Stimulated activated CD8-positive, alpha-beta memory T cell treated with anti-CD3 and anti-CD28 coated beads, Interleukin-15, amount 100 ng/mL, for 4 hours (primary cell): ENCODE measurements at places on chromosomes 7 and 10.

DNA sequence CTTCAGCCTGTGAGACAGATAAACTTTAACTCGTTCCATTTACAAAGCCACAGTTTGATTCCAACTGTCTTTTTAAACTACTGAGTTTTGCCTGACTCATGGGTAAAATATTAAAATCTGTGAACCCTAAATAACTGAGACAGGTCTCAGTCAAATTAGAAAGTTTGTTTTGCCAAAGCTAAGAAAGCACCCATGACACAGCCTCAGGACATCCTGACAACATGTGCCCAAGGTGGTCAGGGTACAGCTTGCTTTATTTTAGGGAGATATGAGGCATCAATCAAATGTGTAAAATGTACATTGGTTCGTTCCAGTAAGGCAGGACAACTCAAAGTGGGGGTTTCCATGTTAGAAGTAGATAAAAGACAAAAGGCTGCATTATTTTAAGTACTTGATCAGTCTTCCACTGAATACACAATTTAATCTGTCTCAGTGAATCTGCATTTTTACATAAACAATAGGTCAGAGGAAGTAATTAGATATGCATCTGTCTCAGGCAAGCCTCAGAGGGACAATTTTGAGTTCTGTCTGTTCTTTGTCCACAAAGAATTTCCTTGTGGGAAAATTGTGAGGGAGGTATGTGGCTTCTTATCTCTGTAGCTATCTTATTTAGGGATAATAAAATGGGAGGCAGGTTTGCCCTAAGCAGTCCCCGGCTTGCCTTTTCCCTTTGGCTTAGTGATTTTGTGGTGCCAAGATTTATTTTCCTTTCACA lies 11.0 kb upstream of the PIP start:
- no peak for DNase-seq

GRCh38 chr7:142519079-142520078 lies 229.9 kb upstream of the PRSS1 start:
- no peak for DNase-seq

- DNase-seq = no peak
These were observed 5.1 kb upstream of the ITGB1 start for GRCh38 chr10:32963096-32963495.

DNA sequence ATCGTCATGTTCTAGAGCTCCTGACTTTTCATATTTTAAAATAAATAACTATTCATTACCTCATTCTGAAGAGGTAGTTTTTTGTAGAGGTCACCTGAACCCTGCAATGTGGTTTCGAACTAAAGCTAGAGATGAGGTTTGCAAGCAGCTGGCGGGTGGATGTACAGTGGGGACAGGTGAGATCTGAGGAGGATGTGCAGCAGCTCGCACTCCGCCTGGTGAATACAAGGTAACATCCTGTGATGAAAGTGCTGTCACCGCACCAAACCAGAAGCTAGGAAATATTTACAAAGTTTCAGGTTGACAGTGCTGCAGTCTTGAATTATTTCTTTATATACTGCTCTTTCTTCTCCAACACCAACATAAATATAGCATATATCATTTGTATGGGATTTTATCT lies 26.5 kb downstream of the NDUFB2 start:
- DNase-seq = no peak

DNA sequence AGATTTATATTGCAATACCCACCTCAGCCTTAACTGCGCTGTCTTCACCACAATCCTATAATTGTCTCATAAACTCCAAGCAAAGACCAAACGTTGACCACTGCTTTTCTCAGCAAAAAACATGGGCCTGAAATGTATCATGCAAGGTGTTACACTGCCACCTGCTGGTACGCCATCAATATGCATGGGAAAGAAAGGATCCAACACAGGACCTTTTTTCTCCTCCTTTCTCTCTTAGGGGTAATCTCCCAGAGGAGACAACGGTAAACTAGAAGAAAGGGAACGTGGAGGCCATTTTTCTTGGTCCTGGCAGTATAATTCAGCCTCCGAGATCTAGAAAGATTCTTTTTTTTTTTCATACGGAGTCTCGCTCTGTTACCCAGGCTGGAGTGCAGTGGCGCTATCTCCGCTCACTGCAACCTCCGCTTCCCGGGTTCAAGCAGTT lies 79.1 kb upstream of the MPP7 start:
- peak; percentile 66 for DNase-seq

DNA sequence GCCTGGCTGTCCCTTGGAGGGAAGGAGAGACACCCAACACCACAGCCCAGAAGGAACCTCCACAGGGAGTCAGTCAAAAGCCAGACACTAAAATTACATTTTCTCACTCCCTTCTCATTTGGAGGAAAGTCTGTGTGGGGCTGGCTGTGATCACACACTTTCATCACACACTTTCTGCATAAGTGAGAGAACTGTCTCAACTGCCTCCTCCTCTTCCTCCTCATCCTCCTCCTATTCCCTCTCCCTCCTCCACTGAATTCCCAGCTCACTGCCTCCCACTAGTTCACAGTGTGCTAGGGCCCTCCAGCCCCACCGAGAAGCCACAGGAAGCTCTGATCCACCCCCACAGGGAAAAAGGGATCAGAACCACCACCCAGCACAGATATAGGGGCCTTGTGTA lies 91.6 kb downstream of the KCNMA1 start:
- DNase-seq = no peak

DNA sequence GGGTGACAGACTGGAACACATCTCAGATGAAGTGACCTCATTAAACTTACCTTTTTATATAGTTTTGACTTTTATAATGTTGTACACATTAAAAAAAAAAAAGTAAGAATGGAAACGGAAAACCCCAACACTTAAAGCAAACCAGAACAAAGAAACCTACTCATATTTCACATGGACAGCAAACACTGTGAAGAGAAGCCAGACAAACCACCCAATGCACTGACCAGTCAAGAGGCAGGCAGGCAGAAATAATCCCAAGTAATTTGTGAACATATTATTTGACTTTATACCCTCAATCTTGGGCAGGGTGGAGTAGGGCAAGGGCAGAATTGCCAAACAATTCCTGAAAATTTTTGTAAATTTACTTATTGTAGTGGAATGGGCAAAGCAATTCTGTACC lies 39.8 kb downstream of the WAPL start:
- no peak for DNase-seq

DNA sequence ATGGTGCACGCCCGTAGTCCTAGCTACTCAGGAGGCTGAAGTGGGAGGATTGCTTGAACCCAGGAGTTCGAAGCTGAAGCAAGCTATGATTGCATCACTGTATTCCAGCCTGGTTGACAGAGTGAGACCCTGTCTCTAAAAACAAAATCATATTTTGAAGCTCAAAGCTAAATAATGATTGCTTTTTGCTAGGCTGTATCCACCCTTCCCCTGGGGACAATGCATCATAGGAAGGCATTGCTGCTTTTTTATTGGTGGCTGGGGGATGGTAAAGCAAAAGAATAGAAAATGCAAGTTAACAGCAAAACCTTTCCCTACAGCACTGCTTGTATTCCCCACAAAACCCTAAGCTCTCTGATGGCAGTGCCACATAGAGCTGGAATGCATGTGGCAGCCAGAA lies 107.5 kb upstream of the WAC start:
- DNase-seq = no peak

DNA sequence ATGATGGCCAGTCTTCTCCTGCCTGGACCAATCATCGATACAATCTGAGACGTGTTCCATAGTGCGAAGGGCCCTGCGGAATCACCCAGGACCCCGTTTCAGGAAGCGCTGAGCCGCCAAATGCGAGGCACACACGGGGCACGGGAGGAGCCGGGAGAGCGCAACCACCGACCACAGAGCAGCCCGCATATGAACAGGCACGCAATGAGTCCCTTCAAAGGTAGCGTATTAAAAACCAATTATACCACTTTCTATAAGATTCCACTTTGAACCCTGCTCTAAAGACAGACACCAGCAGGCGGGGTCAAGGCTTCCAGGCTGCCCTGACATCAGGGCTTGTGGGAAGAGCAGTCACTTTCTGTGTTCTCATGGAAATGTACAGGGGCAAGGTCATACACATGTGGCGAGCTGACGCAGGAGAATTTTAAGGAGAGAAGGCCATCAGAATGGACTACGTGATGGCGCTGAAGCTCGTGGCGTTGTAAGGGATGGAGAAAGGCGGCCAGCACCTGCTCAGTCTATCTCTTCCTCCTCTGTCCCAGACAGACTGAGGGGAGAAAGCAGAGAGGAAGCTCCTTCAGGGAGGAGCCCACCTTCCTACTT lies 46.2 kb downstream of the AMZ1 start:
- no peak for DNase-seq

- peak; percentile 48 for DNase-seq
These were observed 19.1 kb upstream of the KLF6 start for GRCh38 chr10:3803927-3804741.

- no peak for DNase-seq
These were observed 11.2 kb downstream of the CTBP2 start for GRCh38 chr10:125149036-125149679.

DNA sequence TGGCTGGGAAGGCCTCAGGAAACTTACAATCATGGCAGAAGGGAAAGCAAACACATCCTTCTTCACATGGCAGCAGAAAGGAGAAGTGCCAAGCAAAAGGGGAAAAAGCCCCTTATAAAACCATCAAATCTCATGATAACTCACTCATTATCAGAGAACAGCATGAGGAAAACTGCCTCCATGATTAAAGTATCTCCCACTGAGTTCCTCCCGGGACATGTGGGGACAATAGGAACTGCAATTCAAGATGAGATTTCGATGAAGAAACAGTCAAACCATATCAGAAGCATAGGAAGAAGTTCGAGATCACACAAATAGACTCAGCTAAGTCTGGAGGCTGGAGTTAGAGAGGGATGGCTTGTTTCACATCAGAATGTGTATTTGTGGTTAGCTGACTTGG lies 869.4 kb upstream of the PHF14 start:
- DNase-seq = no peak

- DNase-seq = no peak
These were observed 244.6 kb downstream of the POLR1F start for GRCh38 chr7:19464241-19464640.

- DNase-seq = no peak
These were observed 234.9 kb upstream of the MBL2 start for GRCh38 chr10:53007527-53007842.

DNA sequence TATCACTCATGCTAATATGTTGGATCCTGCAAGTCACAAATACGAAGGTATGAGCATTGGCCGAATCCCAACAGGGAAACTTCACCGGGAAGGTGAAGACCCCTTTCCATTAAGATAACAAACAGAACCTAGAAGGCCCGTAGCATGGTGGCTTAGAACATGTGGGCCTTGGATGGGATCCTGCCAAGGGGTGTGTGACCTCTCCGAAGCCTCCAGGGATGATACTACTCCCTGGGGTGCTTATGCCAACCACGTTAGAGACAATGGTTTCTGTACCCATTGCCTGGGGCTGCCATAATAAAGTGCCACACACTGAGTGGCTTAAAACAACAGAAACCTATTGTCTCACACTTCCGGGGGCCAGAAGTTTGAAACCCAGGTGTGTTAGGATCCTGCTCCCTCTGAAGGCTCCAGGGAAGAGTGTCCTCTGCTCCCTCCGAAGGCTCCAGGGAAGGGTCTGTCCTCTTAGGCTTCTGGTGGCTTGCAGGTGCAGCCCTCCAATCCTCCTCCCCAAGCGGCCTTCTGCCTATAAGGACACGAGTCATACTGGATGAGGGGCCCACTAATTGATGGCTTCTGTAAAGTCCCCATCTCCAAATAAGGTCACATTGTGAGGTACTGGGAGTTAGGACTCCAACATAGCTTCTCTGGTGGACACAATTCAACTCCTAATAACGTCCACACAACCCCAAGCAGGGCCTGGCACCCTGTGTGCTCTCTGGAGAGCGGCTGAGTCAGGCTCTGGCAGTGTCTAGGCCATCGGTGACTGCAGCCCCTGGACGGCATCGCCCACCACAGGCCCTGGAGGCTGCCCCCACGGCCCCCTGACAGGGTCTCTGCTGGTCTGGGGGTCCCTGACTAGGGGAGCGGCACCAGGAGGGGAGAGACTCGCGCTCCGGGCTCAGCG lies 992 bp upstream of the MGMT start:
- DNase-seq = no peak

- no peak for DNase-seq
These were observed 527.1 kb upstream of the CELF2 start for GRCh38 chr10:10490581-10490980.

DNA sequence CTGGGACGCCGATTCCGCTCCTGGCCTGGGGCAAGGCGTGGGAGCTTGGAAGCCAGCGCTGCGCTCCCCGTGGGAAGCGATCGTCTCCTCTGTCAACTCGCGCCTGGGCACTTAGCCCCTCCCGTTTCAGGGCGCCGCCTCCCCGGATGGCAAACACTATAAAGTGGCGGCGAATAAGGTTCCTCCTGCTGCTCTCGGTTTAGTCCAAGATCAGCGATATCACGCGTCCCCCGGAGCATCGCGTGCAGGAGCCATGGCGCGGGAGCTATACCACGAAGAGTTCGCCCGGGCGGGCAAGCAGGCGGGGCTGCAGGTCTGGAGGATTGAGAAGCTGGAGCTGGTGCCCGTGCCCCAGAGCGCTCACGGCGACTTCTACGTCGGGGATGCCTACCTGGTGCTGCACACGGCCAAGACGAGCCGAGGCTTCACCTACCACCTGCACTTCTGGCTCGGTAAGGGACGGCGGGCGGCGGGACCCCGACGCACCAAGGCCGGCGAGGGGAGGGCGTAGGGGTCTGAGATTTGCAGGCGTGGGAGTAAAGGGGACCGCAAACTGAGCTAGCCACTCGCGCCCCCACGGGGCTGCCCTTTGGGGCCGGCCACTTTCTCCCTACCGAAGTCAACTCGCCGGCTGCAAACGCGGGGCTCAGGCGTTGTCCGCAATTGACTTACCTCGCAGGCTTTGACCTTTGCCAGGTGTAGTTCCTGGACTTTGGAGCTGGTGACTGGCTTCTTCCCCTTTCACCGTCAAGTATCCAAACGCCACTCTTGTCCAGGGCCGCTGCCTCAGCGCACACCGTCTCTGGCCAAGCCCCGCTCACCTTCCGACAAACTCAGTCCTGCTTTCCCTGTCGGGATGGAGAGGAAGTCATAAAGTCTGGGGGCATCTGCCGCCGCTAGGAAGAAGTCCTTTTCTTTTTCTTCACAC lies at the start of gene SCIN:
SCIN (plus strand) TSS at position 187 of the 928 bp plus-strand sequence; CDS start at position 254, 67 bp downstream.
- DNase-seq = no peak

DNA sequence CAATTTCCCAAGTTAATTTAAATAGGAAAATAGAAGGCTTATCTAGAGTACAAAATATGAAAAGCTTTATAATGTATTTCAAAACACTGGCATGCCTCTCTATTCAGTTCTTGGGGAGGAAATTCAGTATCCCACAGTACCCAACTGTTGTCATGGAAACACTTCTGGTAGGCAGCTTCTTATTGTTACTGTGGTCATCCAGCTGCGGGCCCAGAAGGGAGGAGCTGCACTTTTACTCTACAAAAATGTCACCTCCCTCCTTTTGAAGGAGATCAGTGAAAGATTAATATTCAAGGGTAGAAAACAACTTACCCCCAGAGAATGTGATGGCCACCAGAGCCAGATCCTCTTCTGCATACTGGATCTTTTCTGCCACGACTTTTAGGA lies 202.8 kb downstream of the RAPGEF5 start:
- DNase-seq = no peak
